ENCODE measurements at places on chromosomes 6 and 20.
A peak's percentile ranks its signal among the peaks of the same experiment; 100 is the strongest.

DNA sequence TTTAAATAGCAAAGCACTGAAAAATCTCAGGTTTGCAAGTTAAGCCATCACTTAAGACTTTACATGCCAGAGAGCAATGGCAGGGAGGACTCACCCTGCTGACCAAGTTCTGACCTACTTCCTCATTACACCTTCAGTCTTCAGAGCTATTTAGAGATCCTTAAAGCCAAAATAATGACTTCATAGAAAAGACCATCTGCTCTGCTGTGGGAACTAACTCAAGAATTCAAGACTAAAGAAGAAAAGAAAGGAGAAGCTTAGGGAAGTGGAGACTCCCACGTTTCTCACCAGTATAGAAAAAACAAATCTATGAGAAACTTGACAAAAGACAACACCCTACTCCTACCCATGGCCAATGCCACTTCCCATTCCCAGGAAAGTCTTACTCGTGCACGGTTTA is 28.6 kb downstream of the XPO5 start:
- DNase-seq, result no peak

DNA sequence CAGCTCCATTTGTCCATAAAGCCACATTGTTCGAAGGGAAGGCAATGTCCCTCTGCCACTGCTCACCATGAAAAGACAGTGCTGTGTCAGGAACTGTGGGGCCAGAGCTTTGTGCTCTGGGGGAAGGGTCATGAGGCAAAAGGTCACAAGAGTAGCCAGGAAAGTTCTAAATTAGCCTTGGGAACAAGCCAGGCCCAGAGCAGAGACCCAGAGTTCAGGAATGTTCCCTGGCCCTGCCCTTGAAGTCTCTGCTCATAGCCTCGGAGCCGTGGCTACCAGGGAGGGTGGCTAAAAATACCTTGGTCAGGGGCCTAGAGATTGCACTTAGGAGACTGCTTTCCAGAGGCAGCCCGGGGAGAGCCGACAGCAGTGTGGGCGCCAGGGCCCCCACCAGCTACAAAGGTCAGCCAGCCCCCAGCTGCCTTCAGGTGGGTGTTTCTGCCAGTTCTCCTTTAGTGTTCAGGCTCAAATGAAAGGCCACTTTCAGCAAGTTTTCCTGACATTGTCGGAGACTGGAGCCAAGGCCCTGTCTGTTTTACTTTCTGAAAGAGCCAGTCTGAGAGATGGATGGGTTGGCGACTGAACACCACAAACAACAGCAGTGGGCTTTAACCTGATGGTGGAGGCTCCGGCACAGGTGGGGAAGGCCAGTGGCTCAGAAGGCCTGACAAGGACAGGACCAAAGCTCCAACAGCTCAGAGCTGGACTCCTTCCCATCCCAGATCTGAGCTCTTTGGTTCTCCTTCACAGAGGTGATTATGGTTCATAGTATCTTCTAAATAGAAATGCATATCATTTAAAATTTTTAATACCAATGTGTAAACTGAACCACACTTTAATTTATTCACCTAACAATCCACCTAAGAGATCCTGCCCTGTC is 76.2 kb downstream of the CDH26 start:
- no peak for DNase-seq

GRCh38 chr6:25322692-25323091 is 43.5 kb downstream of the CARMIL1 start:
- DNase-seq, result no peak

DNA sequence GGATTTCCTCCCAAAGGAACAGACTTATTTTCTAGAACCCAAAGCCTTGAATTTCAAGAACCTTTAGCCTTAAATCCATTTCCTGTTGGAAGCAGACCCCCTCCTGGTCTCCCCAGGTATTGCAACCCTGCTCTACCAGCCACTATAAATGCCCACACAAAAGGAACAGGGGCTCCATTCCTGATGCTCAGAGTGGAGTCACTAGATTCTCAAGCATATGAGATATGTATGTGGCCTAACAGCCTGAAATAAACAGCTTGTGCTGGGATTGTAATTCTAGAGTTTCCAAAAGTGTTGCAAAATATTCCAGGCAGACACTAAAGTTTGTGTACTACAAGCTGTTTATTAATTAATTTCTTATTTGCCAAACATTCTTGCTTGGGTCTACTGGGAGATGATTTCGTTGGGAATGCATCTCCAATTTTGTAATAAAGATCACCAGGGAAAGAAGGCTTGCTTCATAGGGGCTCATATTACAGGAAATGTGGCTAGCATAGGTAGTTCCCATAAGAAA is 44.8 kb downstream of the RIPOR3 start:
- DNase-seq, result no peak

DNA sequence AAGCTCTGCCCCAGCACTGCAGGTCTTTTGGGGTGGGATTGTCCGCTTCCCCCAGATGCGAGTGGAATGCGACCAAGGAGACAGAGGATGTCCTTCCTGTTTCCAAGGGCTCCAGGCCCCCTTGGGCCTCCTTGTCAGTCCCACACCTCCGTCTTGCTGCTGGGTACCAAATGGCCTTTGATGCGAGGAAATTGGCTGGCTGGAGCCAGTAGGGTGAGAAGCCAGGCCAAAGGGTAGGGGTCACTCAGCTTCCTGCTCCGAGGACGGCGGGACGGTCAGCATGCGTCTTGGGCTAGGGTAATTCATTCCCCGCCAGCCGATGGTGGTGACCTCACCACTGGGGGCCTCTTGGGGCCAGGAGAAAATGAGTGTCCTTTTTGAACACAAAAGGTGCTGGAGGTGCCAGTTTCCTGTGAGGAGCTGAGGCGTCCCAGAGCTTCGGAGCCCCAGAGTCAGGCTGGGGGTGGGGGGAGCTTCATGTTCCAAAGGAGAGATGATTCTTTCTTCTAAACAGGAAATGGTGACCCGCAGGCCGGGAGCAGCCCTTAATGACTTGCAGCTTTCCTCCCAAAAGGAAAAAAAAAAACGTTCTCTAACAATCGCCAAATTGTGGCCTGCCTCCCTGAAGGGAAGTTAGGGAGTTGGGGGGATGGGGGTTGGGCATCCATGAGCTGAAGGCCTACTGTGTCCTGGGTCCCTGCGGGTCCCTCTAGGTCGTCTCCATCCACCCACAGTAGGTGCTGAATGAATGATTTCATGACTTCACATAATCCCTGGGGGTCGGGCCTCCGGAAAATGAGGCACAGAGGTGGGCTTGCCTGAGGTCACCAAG is 6.7 kb downstream of the SNAI1 start:
- DNase-seq, result peak; percentile 85

DNA sequence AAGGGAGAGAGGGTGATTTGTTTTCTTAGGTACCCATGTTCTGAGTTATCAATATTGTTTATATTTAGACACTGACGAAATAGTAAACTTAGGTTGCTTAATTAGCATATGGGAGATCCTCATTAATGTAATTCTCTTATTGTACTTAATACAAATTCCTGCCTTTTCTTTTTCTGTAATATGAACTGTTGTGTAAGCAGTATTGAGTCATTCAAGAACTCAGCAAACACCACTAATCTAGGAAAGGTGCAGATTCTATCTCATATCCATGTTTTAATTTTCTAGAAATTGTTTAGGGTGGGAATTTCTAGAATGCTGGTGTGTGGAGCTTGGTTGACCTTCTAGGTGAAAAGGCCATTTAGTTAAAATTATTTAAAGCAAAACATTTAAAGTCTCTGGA is 216.0 kb downstream of the ZFAND3 start:
- DNase-seq, result no peak

GRCh38 chr6:147390909-147391536 is 117.5 kb upstream of the SAMD5 start:
- DNase-seq, result peak; percentile 16

DNA sequence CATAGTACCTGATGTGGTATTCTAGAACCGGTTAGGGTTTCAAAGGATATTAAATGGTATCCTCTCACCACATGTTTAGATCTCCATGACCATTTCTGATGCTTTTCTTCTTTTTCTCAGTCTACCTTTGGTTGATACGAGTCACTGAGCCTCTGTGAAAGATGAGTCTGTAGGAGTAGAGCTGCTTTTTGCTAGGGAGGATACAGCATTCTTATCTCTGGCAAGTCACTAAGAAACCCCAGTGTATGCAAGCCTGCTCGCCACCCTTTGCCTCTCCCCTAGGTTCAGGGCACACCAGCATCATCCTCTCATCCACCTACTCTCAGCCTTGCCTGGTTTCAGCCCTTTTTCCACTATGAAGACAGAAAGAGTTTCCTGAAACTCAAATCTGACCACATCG is 89.9 kb downstream of the MTFR2 start:
- DNase-seq, result no peak

DNA sequence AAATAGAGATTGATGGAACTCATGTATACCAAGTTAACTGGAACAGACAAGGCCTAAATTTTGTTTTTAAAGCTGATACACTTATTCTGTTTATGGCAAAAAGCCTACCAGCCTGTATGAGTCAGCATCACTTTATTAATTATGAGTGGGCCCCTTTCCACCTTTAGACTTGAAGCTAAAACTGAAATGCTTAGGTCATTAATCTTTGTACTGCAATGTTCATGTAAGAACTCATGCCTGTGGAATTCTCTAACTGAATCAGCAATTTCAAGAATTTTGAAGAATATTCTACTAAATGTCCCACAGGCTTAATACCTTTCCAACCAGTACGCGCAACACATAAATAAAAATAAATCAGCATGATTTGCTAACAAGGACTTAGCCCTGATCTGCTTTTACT is 140.2 kb upstream of the PHACTR1 start:
- DNase-seq, result peak; percentile 89

DNA sequence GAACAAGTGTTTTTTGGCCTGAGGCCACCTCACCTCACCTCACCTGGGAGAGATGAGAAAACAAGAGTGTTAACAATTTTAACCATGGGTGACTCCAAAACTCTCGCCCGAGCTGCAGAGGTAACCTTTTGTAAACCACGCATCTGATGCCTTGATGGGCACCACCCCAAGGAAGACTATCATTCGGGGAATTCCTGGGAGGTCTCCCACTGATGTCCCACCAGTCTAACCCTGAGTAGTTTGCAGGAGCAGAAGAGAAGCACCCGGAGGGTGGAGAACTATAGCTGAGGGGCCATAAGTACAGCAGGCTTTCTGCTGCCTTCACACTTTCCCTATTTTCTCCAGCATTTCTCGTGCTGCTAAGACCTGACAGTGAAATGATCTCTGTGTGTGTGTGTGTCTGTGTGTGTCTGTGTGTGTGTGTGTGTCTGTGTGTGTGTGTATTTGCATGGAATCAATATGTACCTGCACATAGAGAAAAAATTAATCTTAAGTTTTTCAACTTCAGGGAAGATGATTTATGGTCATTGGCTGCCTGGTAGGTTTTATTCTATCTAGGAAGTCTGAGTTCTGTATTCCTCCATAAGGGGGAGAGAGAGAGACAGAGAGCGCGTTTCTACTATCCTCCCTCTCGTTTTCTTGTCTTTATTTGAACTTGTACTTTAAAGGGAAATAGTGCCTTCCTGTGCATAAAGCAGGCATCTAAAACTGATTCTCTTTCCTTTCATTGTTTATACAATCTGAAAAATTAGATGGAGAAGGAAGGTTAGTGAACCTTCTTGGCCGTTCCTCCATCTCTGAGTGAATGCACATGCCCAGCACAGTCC is 75.8 kb downstream of the CAP2 start:
- no peak for DNase-seq

DNA sequence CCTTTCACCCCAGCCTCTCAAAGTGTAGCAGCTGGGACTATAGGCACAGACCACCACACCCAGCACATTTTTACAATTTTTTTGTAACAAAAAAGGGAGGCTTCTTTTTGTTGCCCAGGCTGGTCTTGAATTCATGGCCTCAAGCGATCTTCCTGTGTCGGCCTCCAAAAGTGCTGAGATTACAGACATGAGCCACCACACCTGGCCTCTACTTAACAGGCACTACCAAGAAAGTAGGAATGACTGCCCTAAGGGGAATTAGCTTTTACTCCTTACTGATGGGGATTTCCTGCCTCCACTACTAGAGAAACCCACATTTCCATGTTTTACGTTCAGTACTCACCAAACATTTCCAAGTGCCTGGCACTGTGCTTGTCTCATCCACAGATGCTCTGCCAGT is 109.6 kb downstream of the CARMIL1 start:
- DNase-seq, result no peak

DNA sequence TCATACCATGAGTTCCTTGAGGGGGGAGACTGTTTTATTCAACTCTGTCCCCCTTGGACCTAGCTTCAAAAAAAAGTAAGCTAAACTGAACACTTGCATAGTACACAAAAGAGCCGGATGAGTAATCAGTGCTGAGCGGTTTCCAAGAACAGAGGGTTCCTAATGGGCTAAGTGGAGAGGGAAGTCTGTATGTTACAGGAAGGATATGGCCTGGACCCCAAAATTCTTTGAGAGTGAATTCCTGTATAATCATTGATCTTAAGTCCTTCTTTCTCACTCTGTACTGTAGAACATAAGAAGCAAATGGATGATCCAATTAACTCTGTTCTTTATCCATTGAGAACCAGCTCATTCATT is 324.7 kb upstream of the CNR1 start:
- DNase-seq, result peak; percentile 14

DNA sequence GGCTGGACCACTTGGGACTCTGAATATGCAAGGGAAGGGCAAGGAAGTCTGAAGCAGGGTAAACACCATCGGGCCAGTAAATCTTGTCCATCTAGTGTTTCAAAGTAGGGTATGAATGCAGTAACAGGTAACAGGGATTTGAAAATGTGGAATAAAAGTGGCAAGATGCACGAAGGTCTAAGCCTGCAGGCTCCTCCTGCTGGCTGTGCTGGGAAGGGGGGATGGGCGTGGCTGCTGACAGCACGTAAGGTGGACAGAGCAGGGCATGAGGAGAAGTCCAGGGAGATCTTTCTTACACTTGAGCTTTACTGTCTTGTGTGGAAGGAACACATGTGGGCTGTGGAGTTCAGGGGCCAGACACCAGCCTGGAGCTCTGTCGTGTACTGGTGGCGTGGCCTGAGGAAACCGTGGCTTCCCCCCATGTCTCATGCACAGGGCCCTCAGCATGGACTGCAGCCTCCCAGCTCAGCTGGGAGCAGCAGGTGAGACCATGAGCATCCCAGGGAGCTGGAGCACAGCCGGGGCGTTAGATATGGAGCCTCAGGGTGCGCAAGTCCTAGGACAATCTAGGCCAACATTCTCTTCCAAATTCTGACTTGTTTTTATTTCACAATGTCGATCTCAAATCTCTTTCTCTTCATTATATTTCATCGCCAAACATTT is 84.5 kb downstream of the SLC22A23 start:
- DNase-seq, result no peak

DNA sequence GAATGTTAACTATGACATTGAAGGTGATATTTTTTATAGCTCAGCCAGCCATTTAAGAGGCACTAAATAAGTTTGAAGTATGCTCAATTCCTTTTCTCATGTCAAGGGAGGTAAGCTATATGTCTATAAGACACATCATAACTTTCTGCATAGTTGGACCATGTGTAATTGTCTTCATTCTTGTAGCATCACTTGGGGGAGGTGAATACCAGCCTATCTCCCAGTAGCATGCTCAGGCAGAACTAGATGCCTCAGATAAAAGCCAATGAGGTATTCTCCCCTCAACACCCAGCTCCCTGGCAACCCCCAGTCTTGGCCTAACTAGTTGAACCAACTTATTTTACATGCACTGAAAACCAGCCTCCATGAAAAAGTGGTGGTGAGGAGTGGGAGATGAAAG is 158.3 kb upstream of the JAG1 start:
- DNase-seq, result peak; percentile 67

Data from EL (cell line).